ENCODE measurements at places on chromosomes 5 and 9.
A peak's percentile ranks its signal among the peaks of the same experiment; 100 is the strongest.

GRCh38 chr5:43303242-43303641 is 10.0 kb downstream of the HMGCS1 start:
- DNase-seq = no peak

- no peak for DNase-seq
Observed at GRCh38 chr5:143955141-143955540, 143.2 kb downstream of the HMHB1 start.

DNA sequence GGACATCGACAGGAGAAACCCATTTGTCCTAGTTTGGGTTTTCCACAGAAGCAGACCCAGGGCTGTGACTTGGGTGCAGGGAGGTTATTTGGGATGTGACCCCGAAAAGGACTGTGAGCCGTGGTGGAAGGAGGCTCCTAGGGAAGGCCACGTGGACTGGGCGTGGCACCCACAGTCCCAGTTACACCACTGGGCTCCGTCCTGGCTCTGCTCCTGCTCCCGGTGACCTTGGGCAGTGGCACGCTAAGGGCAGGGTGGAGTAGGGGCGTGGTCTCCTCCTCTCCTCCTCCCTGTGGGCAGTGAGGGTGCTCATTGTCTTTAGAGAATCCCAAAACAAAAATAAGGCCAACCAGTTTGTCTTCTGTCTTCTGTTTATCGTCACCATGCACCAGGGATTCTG is 190.1 kb downstream of the GADD45G start:
- DNase-seq = no peak

- no peak for DNase-seq
Observed at GRCh38 chr9:22528485-22528884, 81.9 kb downstream of the DMRTA1 start.

- DNase-seq = peak; percentile 65
Observed at GRCh38 chr5:94422812-94423211, 195.6 kb downstream of the KIAA0825 start.

All from inflammatory macrophage treated with lipopolysaccharide for 4 hours (primary cell).